NCI-H1930 (cell line): ENCODE measurements at places on chromosomes 4 and X.

GRCh38 chr4:85393201-85393600 lies 81.7 kb upstream of the ARHGAP24 start:
- DNase-seq: no peak

DNA sequence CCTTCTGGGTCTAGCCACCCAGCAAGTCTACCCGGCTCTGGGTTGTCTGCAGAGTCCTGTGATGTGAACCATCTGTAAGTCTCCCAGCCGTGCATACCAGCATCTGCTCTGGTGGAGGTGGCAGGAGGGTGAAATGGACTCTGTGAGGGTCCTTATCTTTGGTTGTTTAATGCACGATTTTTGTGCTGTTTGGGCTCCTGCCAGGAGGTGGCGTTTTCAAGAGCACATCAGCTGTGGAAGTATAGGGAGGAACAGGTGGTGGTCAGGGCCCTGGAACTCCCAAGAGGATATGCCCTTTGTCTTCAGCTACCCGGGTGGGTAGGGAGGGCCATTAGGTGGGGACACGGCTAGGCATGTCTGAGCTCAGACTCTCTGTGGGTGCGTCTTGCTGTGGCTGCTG lies 66.5 kb upstream of the ZFP42 start:
- no peak for DNase-seq

GRCh38 chr4:37524267-37524666 lies 161.9 kb downstream of the RELL1 start:
- no peak for DNase-seq

DNA sequence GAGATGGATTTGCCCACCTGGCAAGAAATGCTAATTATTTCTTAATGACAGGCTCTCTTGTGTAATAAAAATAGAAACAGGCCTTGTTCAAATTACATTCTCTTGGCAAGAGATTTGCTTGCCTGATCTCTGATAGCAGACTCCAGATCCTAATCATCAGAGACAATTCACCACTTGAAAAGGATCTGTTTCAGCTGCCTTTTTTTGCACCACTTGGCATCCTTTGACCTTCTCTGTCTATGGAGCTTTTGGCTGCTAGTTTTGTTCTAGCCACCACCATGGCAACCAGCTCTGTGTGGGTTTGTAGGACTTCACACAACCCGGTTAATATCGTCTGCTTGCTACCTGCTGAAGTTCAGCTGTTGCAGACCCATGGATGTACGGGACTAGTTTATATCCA lies 241.1 kb upstream of the TLL1 start:
- DNase-seq: no peak

- no peak for DNase-seq
Measured at GRCh38 chr4:176902710-176903323, 110.1 kb upstream of the VEGFC start.
